ENCODE measurements at places on chromosomes 6 and 20.

GRCh38 chr6:63864671-63865318, 229.2 kb downstream of the PHF3 start:
- DNase-seq: no peak

GRCh38 chr6:10399451-10399850, 15.4 kb downstream of the TFAP2A start:
- DNase-seq: no peak

- DNase-seq: no peak
Observed at GRCh38 chr6:166004471-166004870, 163.2 kb downstream of the TBXT start.

GRCh38 chr6:37876843-37877242, 57.3 kb downstream of the ZFAND3 start:
- DNase-seq: no peak

DNA sequence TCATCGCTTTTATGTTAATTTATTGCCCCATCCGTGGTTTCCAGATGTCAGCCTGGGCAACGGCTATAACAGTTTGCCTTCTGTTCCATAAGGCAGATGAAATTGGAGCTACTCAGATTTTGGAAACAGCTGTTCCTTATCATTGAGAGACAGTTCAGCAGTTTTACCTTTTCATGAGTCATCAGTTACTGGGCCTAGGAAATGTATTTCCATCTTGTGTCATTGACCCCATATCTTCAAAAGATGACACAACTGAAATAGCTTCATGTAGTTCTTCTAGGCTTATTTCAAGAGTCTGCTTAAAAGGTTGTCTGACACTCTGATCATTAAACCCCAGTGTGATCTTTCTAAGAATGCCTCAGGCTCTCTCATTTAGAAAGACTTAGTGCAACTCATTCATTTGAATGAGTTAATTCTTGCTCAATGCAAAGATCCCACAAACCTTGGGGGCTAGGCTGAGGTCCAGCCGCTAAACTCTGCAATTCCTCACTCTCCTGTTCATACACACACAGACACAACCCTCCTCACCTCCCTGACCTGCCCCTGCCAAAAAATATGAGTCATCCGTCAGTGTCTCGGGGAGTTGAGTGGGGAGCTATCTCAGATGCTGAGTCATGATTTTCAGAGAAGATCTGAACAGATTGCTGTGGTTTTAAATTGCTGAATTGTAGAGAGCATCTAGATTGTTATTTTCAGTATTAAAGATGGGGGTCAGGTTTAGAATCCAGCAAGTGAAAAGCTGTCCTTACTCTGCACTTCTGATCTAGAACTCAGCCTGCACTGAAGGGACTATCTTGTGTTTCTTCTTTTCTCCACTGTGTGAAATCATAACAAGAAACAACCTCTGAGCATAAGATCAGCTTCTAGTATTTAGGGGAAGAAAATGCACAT, 61.8 kb downstream of the RPP40 start:
- peak; percentile 7 for DNase-seq

DNA sequence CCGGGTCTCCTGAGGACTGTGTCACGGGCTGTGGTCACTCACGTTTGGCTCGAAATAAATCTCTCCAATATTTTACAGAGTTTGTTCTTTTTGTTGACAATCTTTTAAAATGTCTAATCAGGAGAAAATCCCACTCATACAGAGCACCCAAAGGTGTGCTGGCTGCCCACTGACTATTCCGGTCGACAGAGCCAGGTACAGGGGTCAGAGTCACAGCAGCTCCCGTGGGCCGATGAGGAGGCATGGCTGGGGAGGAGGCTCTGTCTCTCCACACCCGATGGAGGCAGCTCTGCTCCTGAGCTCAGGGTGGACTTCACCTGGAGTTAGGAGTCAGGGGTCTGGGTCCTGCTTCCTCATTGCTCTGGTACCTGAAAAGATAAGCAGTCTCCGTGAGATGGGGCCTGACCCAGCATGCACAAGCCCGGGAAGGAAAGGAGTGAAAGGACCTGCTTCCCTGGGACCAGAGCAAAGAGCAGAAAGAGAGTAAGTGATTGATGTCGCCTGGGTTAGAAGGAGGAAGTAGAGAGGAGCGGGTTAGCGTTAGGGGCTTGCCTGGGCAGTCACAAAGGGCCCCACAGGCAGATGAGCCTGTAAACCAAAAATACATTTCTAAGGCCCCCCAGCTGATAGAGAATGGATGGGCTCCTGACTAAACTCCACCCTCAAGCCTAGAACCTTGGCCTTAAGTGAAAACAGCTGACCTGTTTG, 53.5 kb upstream of the UNC93A start:
- no peak for DNase-seq

GRCh38 chr6:108132863-108133262, 33.0 kb upstream of the NR2E1 start:
- DNase-seq: no peak

DNA sequence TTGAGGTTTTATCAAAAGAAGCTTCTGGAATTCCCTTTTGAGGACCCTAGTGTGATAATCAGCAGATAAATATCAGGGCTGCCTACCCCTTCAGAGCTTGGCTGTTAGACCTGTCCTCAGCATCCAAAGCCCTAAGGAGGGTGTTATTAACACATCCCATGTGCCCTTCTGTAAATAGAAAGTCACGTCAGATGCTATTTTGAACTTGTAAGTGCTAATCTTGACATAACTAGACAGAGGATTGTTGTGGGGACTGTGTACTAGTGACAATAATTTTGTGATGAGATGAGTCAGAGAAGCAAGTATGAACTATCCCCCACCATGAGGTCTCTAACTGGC, 4.9 kb upstream of the LAMA4 start:
- no peak for DNase-seq

DNA sequence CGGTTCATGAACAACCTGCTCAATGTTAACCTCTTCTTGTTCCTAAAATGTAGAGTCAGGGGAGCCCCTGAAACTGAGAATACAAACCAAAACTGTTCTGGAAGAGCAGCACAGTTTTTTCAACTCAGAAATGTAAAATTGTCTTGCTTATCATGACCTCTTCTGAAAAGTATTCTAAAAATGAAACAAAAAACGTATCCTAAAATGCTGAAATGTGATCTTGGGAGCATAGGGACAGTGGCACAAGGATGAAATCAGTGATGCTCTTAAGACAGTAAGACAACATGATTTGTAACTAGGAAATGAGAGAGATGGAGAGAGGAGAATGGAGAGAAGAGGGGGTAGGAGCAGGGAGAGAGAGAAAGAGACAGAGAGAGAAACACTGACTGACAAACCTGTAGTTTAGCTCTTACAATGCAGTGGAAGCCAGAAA, 27.5 kb downstream of the NCOA7 start:
- no peak for DNase-seq
